Stimulated activated CD4-positive, alpha-beta T cell treated with anti-CD3 and anti-CD28 coated beads, Interleukin-12 subunit alpha, Interleukin-12 subunit beta, amount 100 ng/mL, for 48 hours (primary cell): ENCODE measurements at places on chromosomes 5 and 9.

DNA sequence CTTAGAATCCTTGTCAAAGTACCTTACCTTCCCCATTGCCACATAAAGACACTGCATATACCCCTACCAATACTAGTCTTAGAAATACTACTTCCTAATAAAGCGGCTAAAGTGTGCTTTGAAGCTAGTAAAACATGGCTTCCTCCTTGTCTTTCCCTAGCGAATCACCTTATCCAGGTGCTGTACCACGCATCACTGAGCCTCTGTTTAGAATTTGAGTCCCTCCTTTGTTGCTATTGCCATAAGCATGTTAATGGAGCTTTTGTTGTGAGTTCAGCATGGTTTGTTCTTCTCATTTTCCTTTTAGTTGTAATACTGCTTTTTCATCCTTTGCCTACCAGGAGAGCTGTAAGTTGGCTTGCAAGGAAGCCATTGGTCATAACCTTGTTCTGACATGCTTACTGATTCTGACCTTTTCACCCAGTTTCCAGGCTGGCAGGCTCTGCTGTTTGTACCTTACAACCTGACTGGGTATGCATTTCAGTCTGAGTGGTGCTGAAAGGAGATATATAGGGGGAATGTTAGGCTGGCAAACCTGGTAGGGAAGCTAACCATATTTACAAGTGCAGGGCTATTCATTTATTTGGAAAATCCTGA lies 49.8 kb downstream of the LMNB1 start:
- DNase-seq = no peak

GRCh38 chr5:76736679-76737556 lies 21.0 kb downstream of the F2R start:
- DNase-seq = no peak

DNA sequence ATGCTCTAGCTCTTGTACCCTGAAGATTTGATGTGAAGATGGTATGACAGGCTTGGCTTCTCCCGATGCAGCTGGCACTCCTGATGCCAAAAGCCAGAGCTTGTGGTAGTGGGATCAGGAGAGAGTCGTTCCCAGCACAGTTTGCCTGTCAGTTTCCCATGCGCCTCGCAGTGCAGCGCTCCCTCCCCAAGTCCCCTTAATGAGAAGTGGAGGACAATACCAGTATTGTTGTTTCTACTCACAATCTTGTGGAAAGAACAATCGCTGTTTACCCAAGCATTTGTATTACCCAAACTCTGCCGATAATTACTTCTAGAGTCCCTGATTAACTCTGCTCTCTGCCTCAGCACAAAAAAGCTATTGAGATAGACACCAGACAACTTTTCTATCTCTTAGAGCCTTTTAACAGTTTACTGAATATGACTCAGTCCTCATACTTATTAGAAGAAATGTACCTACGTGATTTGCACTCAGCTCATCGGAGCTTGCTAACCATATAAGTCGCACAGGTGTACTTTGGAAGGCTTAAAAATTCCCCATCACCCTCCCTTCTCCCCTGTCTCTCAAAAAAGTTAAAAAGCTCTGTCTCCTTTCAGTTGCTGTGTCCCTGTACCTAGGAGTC lies 283.2 kb upstream of the TMEM161B start:
- no peak for DNase-seq

DNA sequence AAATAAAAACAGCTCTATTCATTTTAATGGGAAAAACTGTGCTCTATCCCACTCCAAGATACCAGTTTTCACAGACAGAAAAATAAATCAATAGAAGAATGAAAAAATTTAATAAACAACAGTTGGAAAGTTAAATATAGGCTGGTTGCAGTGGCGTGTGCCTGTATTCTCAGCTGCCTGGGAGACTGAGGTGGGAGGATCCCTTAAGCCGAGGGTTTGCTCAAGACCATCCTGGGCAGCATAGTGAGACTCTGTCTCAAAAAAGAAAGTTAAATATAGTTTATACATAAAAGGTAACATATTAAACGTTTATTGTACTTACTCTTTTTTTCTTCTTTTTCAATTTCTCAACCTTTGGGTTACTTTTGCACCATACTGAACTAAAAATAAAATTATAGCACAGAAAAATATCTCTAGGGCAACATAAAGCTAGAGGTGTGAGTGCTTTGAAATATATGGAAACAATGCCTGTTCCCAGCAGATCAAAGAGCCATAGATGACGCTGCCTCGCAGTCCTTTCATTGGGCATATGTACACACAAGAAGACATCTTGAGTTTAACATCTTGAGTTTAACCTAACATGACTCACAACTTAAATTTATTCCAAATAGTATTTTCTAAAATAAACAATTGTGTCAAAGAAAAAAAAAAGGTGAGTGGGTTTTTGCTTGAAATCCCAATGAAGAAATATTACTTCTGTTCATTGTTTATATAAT lies 25.7 kb upstream of the KLF9 start:
- DNase-seq = no peak

- no peak for DNase-seq
Observed at GRCh38 chr9:128735373-128735772, 11.4 kb upstream of the ZDHHC12 start.

DNA sequence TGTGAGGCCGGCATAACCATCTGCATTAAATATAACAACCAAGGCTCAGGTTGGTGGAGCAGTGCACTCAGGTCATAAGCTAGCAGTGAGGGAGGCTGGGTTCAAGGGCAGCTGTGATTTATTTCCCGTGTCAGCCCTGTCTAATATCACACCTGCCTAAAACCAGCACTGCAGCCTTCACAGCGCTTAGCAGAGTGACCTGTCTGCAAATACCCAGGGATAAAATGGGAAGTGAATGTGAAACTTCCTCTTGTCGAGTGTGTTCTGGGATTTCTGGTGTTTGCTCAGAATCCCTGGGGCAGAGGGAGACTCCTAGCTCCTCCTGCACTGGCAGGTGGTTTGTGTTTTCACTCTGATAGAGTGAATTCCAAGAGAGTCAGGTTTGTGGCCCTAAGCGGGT lies 57.5 kb downstream of the ZNF510 start:
- DNase-seq = no peak

DNA sequence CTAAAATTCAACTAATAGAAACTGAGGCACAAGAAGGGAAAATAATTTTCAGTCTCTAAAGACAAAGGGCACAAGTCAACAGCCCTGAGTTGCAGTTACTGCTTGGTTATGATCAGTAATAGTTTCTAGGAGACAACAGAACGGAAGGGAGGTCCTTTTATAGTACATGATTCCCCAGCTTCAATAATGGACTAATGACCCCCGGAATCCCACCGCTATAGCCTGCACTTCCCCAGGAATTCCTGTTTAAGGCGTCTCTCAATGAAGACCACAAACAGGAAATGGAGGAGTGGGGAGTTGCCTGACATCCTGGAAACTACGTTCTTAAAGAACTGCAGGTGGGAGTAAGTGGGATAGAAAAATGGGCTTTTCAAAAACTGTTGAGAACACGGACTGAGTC lies 60.6 kb downstream of the DIAPH1 start:
- no peak for DNase-seq

GRCh38 chr9:74742792-74743730 lies 144.7 kb downstream of the TRPM6 start:
- peak; percentile 8 for DNase-seq

DNA sequence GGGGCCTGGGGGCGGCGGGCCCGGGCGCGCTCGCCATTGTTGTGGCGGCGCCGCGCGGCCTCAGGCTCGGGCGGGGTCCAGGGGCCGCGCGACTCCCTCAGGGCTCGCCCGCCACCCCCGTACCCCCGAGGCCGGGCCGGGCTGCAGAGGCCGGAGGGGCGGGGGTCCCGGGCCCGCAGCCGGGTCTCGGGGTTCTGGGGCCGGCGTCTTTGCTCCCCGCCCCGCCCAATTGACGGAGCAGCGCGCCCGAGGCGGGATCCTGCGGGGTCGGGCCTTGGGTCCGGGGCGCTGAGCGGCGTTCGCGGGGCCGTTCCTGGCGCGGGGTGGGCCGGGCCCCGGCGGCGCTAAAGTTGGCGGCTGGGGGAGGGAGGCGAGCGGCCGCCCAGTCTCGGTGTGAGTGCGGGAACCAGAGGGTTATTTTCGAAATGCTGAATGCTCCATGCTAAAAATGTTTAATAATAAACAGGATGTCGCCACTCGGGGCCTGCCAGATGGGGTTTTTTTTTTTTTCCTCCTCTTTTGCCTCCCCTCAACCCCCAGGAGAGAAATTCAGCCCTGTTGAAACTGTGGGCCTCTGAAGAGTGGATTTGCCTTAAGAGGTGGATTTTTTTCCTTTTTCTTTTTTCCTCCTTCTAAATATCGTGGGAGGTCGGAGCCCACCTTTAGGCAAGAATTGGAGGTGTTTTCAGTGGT lies 724 bp downstream of the PRRC2B start:
- DNase-seq = no peak

- DNase-seq = no peak
Observed at GRCh38 chr9:107705521-107705920, 216.0 kb upstream of the KLF4 start.

DNA sequence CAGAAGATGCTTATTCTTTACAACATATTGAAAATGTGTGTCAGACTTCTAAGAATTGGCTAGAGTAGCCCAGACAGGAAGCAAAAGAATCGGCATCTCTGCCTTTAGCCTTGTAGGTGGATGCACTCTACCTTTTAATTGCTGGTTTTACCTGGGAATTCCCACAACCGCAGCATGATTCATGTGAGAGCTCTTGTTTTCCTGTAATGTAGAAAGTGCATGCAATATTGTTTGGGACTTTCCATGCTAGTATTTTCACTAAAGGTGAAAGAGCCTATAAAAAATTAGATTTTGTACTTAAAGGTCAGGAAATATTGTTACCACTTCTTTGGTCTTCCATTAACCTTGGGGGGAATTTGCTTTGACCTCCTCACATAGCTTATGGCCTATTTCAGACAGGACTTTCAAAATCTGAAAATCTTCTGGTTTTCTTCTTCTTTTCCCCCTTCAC lies 89.8 kb downstream of the NTRK2 start:
- DNase-seq = peak; percentile 13

- DNase-seq = no peak
Observed at GRCh38 chr5:1161833-1162229, 39.6 kb upstream of the SLC6A19 start.

GRCh38 chr5:92627186-92627585 lies 953.8 kb downstream of the NR2F1-AS1 start:
- no peak for DNase-seq

GRCh38 chr5:31410089-31410488 lies 121.8 kb downstream of the DROSHA start:
- DNase-seq = no peak

DNA sequence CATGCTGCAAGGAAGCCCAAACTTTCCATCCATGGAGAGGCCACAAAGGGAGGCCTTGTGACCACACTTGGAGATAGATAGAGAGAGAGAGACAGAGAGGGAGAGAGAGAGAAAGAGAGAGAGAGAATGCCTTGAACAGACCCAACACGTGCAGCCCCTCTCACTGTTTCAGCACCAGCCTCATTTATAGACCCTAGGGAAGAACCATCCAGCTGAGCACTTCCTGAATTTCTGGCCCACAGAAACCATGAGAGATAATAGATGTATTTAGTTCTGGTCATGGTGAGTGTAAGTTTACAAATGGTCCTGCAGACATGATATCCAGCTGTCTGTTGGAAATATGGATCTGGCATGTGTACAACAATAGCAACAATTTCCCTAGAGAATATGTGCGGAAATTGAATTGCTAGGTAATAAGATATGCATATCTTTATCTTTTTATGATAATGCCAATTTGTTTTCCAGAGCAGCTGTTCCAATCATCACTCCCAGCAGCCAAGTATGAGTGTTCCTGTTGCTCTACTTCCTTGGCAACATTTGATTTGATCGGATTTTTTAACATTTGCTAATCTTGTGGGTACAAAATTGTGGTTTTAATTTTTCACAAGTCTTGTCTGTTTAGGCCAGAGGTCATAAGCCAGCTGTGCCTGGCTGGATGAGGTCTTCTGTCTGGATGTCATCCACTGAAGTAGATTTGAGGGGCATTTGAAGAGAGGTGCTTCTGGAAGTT lies 217.3 kb upstream of the IL12B start:
- DNase-seq = no peak

- no peak for DNase-seq
Observed at GRCh38 chr9:125961072-125961471, 213.9 kb downstream of the PBX3 start.

DNA sequence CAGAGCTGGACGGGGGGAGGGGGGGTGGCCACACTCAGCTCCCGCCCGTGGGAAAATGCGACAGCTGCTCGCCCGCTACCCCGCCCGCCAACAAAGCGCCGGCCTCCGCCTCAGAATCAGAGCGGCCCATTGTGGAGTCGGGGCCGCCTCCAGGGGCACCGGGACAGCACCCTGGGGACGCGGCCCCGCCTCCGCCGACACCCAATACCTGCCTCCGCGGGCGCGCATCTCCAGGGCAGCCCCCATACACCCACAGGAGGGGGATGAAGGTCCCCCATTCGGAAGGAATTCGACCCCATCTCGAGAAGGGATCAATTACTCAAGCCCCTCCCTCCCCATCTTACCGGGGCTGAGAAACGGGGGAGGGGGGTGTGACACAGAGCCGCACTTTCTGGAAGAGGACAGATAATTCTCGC lies 1.3 kb downstream of the NOTCH1 start:
- peak; percentile 58 for DNase-seq

- DNase-seq = no peak
Observed at GRCh38 chr9:1637401-1637800, 377.7 kb upstream of the SMARCA2 start.

GRCh38 chr5:171953860-171954701 lies 52.4 kb downstream of the FBXW11 start:
- no peak for DNase-seq

GRCh38 chr9:127973169-127974000 lies 7.4 kb downstream of the EEIG1 start:
- no peak for DNase-seq

DNA sequence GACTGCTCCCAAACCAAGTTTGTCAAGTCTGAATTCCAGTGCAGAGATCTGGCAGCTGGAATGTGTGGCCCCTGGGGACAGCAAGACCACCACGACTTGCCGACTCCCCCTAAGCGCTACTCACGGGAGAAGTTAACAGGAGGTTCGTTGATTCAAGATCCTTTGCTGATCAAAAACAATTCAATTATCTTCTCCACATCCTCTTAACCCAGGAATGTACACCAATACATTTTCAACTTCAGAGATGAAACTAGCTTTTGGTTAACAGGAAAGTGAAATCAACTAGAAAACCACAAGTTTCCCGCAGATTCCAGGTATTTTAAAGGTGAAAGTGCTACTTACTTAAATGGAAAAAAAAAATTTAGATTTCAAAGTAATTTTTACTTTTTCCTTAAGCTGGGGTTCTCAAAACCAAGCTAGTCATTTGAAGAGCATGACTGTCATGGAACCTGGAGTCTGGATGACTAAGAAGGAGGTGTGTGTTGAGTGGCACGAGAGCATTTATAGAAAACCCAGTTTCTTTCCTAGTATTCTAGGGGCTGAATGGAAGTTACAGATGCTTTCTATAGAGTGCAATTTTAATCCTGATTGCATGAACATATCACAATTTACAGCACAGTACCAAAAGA lies 257.5 kb upstream of the PANK3 start:
- no peak for DNase-seq

DNA sequence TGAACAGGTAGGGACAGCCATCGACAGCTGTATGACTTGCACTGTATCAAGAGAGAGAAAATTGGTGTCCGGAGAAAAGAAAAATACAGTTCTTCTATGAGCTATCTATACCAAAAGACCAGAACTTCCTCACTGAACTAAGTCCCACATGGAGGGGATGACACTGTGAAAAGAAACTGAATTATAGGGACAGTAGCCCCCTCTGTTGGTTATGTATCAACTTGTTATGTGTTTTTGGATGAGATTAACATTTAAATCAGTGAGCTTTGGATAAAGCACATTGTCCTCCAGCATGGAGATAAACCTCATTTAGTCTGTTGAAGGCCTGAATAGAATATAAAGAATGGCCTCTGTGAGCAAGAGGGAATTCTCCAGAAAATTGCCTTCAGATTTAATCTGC lies 176.6 kb upstream of the SH3GL2 start:
- no peak for DNase-seq
